ENCODE measurements at places on chromosomes 13 and 19. TPM values are rescaled to one million over a fixed set of nuclear protein-coding genes. Genes with fewer than 3 reads are reported as not detected.

The PLPPR3 gene
- 0.33 TPM for total RNA-seq

The B3GNT8 gene
- 1.5 TPM for total RNA-seq

The C19orf53 gene
- total RNA-seq: 43.3 TPM

The SMAD9 gene
- 17.6 TPM for total RNA-seq

The OR10H1 gene
- total RNA-seq: not detected

The SIGLEC12 gene
- total RNA-seq: not detected

The URAD gene
- not detected for total RNA-seq

The SLC17A7 gene
- 0.49 TPM for total RNA-seq

The ZNF667 gene
- total RNA-seq: 8.9 TPM
